ENCODE measurements at places on chromosomes 11 and 22.

GRCh38 chr11:121767433-121767832 lies 314.7 kb upstream of the SORL1-AS1 start:
- DNase-seq, result no peak

- no peak for DNase-seq
Observed at GRCh38 chr11:6333095-6333494, 12.8 kb upstream of the CAVIN3 start.

DNA sequence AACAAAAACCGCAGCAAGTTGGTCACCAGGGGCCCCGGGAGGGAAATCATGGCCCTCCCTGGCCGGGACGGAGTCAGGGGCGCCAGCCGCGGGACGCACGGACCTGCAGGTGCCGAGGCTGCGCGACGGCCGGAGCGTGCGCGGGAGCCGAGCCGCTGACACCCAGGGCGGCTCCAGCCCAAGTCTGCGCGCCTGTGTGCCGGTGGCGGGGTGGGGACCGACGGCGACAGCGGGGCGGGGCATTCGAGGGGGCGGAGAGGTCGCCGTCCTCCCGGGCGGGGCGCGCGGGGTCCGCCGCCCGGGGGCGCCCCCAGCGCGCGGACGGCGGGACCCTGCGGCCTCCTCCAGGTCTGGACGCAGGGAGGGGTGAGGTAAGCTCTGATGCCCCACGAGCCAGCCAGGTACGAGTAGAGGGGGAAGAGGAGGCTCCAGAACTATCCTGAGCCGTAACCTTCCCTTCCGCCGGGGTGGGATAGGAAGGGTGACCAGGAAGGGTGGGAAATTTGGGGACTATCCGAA lies at the start of gene ESAM:
ESAM (minus strand) TSS at position 186 of the 519 bp plus-strand sequence; CDS start at position 50, 136 bp downstream.
- peak; percentile 57 for DNase-seq

DNA sequence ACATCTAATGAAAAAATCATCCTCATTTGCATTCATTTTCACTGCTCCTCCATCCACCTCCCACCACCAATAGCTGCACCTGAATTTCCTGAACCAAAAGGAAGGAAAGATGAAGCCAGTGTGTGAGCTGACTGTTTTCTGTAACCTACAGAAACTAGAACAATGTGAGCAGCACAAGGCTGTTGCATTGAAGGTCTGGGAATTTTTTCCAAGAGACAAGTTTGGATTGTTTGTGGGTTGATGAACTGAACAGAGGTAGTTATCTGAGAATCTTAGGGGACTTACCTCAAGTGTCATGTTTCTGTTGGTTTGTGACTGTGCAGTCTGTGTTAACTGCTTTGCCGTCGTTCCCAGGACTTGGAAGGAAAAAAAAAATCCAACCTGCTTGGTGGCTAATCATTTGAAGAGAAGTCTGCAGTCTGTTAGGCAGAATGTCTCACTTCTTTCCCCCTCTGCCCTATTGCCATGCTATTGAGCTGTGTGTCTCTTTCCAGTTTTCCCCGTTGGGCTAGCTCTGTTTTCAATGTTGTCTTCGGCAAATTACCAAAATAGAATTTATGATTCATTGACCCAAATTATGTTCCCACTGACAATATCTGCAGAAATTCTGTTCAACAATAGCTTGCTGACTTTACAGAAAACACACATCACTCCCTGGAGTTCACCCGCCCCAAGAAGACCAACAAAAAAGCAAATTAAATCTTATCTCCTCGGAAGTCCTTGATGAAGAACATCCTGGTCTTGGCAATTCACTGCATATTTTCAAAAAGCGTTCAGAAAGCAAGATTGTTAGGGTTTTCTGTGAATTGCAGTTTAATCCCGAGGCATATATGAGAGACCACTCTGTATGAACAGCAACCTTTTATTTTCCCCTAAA lies 76.0 kb downstream of the SC5D start:
- no peak for DNase-seq

DNA sequence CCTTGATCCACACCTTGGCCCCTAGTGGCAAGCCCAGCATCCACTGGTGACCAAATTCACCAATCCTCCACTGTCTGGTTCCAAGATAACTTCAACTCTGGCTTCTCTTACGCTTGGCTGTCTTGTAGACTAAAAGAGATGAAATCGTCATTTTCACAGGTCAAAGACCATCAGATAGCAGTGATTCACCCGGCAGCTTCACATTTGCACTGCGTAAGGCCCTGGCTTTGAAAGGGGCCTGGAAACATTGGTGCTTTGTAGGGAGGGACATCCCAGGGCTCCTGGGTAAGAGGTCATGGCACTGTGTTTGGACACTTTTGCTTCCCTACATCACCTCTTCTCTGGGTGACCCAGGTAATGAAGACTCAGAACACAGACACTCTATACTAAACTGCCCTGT lies 30.1 kb upstream of the FADD start:
- DNase-seq, result no peak

DNA sequence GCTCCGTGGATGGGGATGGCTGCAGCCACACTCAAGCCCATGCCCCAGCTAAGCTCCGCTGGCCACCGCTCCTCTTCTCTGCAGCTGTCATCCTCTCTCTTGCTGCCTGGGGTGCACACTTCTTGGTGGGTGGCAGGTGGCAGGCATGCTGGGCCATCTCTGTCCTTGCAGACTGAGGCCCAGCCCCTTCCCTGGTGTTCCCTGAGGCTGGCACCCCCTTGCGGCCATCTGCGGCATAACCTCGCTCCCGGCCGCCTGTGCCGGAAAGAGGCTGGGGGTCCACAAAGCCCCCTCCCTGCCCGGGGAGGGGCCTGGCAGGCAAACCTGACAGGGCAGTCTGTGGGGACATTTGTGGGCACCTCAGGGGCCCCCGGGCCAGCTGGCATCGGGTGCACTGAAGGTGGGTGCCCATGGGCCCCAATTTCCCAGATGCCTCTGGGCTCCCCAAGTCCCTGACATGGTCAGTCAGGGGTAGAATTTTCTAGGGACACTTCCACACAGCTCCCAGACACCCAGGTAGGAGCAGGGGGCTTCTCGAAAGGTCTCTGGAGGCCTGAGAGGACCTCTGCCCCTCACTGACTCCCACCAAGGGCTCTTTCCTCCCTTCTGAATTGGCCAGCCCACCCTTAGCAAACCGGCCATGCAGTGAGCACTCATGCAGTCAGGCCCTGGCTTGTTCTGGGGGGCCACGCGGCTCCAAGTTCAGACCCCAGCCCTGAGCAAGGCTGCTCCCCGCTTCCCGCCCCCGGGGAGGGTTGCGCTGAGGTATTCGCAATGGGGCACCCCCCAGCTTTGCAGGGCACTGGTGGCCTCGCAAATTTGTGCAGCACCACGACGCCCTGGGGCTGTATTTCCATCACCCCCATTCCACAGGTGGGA lies 23.5 kb upstream of the TH start:
- DNase-seq, result peak; percentile 19

- DNase-seq, result peak; percentile 12
Observed at GRCh38 chr11:64916040-64916774, 802 bp downstream of the ATG2A start.

- DNase-seq, result no peak
Observed at GRCh38 chr11:120316880-120317688, 8.0 kb upstream of the TLCD5 start.

GRCh38 chr11:95337175-95337957 lies 106.4 kb upstream of the SESN3 start:
- peak; percentile 0 for DNase-seq

GRCh38 chr11:74749965-74750296 lies 1.3 kb downstream of the RNF169 start:
- no peak for DNase-seq

- DNase-seq, result no peak
Observed at GRCh38 chr11:107708792-107709191, 3.1 kb downstream of the SLN start.
